ENCODE measurements at places on chromosomes 7 and 10. TPM values are rescaled to one million over a fixed set of nuclear protein-coding genes. Genes with fewer than 3 reads are reported as not detected.

MKRN1 gene
- 73.6 TPM for total RNA-seq

PPP1R17 gene
- not detected for total RNA-seq

ACBD5 gene
- 8.7 TPM for total RNA-seq

TFR2 gene
- 0.79 TPM for total RNA-seq

FAM171A1 gene
- total RNA-seq: 24.2 TPM

SLC18A3 gene
- not detected for total RNA-seq

PNLIPRP1 gene
- total RNA-seq: 0.34 TPM

ANKRD30A gene
- total RNA-seq: not detected

DNA sequence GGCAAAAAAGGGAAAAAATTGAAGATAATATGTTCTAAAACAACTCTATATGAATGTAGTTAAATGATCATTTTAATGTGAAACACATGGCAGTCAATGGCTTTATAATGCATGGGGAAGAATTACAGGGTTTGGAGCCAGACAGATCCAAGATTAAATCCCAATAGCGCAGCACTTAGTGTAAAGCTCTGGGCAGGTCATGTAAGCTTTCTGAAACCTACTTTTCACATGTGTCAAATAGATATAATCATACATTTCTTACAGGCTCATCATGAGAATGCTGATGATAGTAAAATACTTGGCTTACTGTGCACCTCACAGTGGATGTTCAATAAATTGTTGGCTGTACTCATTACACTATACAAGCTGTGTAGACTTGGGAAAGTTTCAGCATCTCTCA, 48.0 kb upstream of the ZNF365 start:
- no peaks in the 10 kb centered on the region for H3K27me3 ChIP-seq
- no peaks in the 10 kb centered on the region for H3K4me1 ChIP-seq
- H3K36me3 ChIP-seq: no peaks in the 10 kb centered on the region
- DNase-seq: no peak

GRCh38 chr7:33932832-33933468, 27.6 kb downstream of the BMPER start:
- H3K36me3 ChIP-seq: no peaks in the 10 kb centered on the region
- peak; percentile 87 for DNase-seq
- H3K4me1 ChIP-seq: peaks cover 1% of the 10 kb centered on the region
- no peaks in the 10 kb centered on the region for H3K27me3 ChIP-seq

- H3K27me3 ChIP-seq: no peaks in the 10 kb centered on the region
- H3K4me3 ChIP-seq: peak within 1 kb of the TSS; percentile 34
- H3K27ac ChIP-seq: no peak within 1 kb of the TSS
- peak; percentile 19 for DNase-seq
- peaks cover 8% of the 10 kb centered on the region for H3K4me1 ChIP-seq
Observed at GRCh38 chr10:100519311-100520051, at the start of gene SEC31B. SEC31B (minus strand) TSS chr10:100519861; CDS start chr10:100516952, 2,909 bp downstream.

- no peaks in the 10 kb centered on the region for H3K4me1 ChIP-seq
- no peak for DNase-seq
- H3K4me3 ChIP-seq: no peak overlapping the region
- no peaks in the 10 kb centered on the region for H3K36me3 ChIP-seq
Observed at GRCh38 chr10:47332371-47332770, 10.1 kb downstream of the GDF2 start.

GRCh38 chr7:149607683-149608082, 110.1 kb upstream of the ZNF746 start:
- DNase-seq: no peak
- no peak overlapping the region for H3K4me3 ChIP-seq
- H3K27ac ChIP-seq: no peak overlapping the region
- H3K4me1 ChIP-seq: no peaks in the 10 kb centered on the region

DNA sequence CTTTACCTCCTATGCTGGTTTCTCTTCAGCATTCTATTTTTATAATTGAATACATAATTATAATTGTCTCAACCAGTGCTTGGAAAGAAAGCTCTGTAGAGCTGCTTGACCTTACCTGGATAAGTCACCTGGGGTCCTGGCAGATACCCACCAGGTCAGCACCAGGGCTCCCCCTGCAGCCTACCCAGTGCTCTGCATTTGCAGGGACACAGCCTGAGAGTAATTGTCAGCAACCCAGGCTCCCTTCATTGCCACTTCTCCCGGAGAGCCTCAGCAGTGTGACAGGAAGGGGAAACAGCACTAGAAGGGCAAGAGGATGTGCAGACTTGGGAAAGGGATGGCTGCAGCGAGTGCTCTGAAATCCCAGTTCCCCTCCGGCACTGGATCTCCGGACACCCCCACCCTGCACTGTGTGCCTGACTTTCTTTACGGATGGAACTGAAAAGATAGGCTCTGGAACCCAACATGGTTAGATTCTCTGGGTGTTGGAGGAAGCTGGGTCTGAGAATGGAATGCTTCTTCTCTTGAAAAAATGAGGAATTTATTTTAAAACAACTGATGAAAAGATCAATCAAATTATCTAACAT, 11.4 kb upstream of the PAX4 start:
- no peaks in the 10 kb centered on the region for H3K4me1 ChIP-seq
- no peak overlapping the region for H3K27ac ChIP-seq
- no peak overlapping the region for H3K4me3 ChIP-seq
- H3K27me3 ChIP-seq: no peaks in the 10 kb centered on the region
- DNase-seq: no peak
- no peaks in the 10 kb centered on the region for H3K36me3 ChIP-seq

DNA sequence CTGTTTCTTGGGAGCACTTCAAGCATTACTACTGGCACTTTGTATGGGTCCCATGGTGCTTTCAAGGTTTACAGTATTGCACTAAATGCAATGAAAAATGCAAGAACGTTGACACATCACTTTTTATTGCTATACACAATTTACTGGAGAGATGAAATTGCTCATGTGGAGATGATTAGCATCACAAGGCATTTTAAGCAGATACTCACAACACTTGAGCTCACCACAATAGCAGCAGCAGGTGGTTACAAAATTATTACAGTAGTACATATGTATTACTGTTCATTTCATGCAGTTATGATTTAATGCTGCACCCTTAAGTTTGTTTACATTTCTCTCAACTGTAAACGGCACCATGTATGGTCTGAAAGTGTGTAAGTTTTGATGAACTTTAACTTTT, 537.7 kb downstream of the GRM8 start:
- no peak overlapping the region for H3K4me3 ChIP-seq
- H3K27ac ChIP-seq: no peak overlapping the region
- H3K36me3 ChIP-seq: no peaks in the 10 kb centered on the region
- no peaks in the 10 kb centered on the region for H3K27me3 ChIP-seq
- H3K4me1 ChIP-seq: no peaks in the 10 kb centered on the region

DNA sequence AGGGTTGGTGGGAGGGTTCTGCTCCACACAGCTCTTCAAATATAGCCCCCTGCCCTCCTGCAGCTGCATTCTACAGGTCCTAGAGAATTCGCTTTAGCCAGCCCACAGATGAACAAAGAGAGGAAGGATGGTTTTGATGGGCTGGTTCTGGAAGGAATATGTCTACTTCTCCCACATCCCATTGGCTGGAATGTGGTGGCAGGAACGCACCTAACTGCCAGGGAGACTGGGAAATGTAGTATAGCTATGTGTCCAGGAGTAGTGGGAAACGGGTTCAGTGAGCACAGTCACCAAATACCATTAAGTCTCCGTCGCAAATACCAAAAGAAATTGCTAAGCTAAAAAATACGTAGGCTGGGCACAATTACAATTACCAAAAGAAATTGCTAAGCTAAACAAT, 7.3 kb upstream of the PTER start:
- no peak for DNase-seq
- H3K27ac ChIP-seq: no peak overlapping the region
- H3K4me1 ChIP-seq: no peaks in the 10 kb centered on the region
- H3K27me3 ChIP-seq: no peaks in the 10 kb centered on the region

DNA sequence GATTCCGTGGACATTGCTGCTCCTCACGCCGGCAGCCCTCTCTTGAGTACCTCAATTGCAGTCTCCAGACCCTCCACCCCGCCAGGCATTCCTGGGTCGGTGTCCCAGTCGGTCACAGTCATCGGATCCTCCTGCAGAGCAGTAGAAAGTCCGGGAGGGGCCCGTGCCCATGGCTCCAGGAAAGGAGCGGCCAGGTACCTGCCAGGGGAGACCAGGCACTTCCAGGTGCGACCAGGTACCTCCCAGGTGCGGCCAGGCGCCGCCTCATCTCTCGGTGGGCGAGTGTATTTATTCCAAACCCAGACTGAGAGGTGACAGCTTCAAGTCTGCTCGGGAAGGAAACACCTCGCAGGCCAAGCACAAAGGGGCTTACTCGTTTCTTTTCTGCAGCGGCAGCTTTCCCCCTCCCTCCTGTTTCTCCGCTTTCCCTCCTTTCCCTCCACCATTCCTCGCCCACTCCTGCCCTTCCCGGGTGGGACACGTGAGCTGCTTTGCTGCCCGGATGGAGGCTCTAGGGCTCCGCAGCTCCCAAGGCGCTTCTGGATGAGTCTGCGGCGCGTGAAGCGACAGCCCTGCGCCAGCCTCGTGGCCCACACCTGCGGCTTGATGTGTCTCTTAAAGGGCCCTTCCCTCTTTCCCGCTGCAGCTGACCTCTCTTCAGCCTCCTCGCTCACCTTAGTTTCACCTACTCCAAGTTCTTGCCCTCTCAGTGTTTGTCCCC, 39.4 kb upstream of the AGK start:
- H3K4me1 ChIP-seq: no peaks in the 10 kb centered on the region
- H3K4me3 ChIP-seq: no peak overlapping the region
- H3K36me3 ChIP-seq: no peaks in the 10 kb centered on the region
- no peak for DNase-seq
- no peaks in the 10 kb centered on the region for H3K27me3 ChIP-seq
- H3K27ac ChIP-seq: no peak overlapping the region

- peaks cover 1% of the 10 kb centered on the region for H3K4me1 ChIP-seq
- H3K27me3 ChIP-seq: no peaks in the 10 kb centered on the region
- H3K4me3 ChIP-seq: no peak overlapping the region
- no peak overlapping the region for H3K27ac ChIP-seq
Observed at GRCh38 chr7:64863021-64863420, 40.1 kb upstream of the ZNF273 start.

- no peak for DNase-seq
- H3K27ac ChIP-seq: no peak overlapping the region
- peaks cover 52% of the 10 kb centered on the region for H3K4me1 ChIP-seq
Observed at GRCh38 chr7:47572939-47573757, 8.8 kb downstream of the TNS3 start.

GRCh38 chr7:91455411-91455810, 191.2 kb downstream of the FZD1 start:
- no peak overlapping the region for H3K27ac ChIP-seq
- H3K27me3 ChIP-seq: no peaks in the 10 kb centered on the region
- no peak for DNase-seq
- no peak overlapping the region for H3K4me3 ChIP-seq
